ENCODE measurements at places on chromosomes 16 and 17. TPM values are rescaled to one million over a fixed set of nuclear protein-coding genes. Genes with fewer than 3 reads are reported as not detected.

The KDM8 gene
- total RNA-seq = 31.0 TPM

The PRSS21 gene
- total RNA-seq = 0.96 TPM

The SLC13A5 gene
- not detected for total RNA-seq

The SLC6A4 gene
- not detected for total RNA-seq

The MRM1 gene
- 11.8 TPM for total RNA-seq

The PYY gene
- total RNA-seq = not detected

The IRX3 gene
- not detected for total RNA-seq

The IL17C gene
- not detected for total RNA-seq

The KRTAP2-2 gene
- not detected for total RNA-seq

The GHDC gene
- 23.9 TPM for total RNA-seq

The STH gene
- total RNA-seq = not detected

The CALB2 gene
- not detected for total RNA-seq

The KRT33A gene
- total RNA-seq = not detected

The SLC38A8 gene
- not detected for total RNA-seq

The CLEC3A gene
- not detected for total RNA-seq

The DGKE gene
- 37.7 TPM for total RNA-seq

The ARHGDIG gene
- total RNA-seq = not detected

The RPL23 gene
- total RNA-seq = 1,572 TPM

The PRCD gene
- not detected for total RNA-seq

The AIPL1 gene
- not detected for total RNA-seq

The ZNF785 gene
- total RNA-seq = 33.4 TPM

The SPIRE2 gene
- 3.0 TPM for total RNA-seq

The ALOX15B gene
- total RNA-seq = 0.15 TPM

The MARVELD3 gene
- total RNA-seq = not detected

The TPSD1 gene
- total RNA-seq = not detected

The CHST5 gene
- not detected for total RNA-seq

The NOG gene
- total RNA-seq = 16.2 TPM

The TMEM92 gene
- total RNA-seq = not detected

The RHBDL1 gene
- 2.4 TPM for total RNA-seq

The FKBP10 gene
- total RNA-seq = not detected

The ANKS3 gene
- total RNA-seq = 33.9 TPM

The YBX2 gene
- 0.39 TPM for total RNA-seq

Measured in CD4-positive, alpha-beta memory T cell (primary cell).